T-cell (primary cell): ENCODE measurements at places on chromosomes 1 and 21. TPM values are rescaled to one million over a fixed set of nuclear protein-coding genes. Genes with fewer than 3 reads are reported as not detected.

Gene GFI1
- total RNA-seq = 13.8 TPM

Gene TRIM67
- total RNA-seq = not detected

Gene IFNLR1
- 4.2 TPM for total RNA-seq

Gene ELAPOR1
- 16.6 TPM for total RNA-seq

Gene NUDT4B
- total RNA-seq = 0.55 TPM

Gene ITLN2
- not detected for total RNA-seq

DNA sequence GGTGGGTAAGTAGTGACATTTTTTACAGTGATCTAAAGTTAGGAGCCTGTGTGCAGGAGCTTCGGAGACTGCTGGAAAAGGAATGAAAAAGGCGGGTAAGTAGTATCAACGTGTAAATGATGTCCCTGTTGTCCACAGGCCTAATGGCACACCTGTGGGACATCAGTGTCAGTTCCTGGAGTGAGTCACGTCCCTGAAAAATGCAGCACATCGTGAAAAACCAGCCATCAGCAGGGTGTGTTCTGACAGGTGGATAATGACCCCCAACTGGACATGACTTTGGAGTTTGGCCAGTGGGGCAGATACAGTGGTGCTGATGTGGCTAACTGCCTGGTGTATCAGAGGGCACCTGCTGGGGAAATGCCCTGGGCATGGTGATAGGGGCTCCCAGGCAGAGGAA is 12.0 kb upstream of the PRDM15 start:
- H3K4me3 ChIP-seq = no peak overlapping the region
- H3K27me3 ChIP-seq = no peaks in the 10 kb centered on the region
- no peak for DNase-seq
- H3K27ac ChIP-seq = no peak overlapping the region
- peaks cover 5% of the 10 kb centered on the region for H3K4me1 ChIP-seq

GRCh38 chr1:208235982-208236761 is 8.0 kb downstream of the PLXNA2 start:
- H3K4me1 ChIP-seq = no peaks in the 10 kb centered on the region
- no peak for DNase-seq
- no peak overlapping the region for H3K4me3 ChIP-seq
- no peak overlapping the region for H3K27ac ChIP-seq
- H3K36me3 ChIP-seq = no peaks in the 10 kb centered on the region
- H3K27me3 ChIP-seq = no peaks in the 10 kb centered on the region

GRCh38 chr1:225973158-225973557 is 26.0 kb downstream of the SDE2 start:
- DNase-seq = no peak
- H3K4me3 ChIP-seq = no peak overlapping the region
- peaks cover 8% of the 10 kb centered on the region for H3K36me3 ChIP-seq
- H3K27ac ChIP-seq = no peak overlapping the region
- no peaks in the 10 kb centered on the region for H3K4me1 ChIP-seq

DNA sequence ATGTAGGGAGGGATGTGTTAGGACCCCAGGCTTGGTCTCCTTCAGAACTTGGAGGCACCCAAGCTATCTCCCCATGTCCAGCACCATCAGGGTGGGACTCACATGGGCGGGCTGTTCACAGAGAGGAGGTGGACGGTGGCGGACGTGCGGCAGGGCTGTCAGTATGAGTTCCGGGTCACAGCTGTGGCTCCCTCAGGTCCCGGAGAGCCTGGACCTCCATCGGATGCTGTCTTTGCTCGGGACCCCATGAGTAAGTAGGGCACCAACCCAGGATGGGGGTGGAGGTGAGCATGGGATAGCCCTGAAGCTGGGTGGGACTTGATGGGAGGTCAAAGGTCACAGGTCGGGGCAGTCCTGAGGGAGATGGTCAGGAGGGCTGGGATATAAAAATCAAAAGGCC is 27.8 kb downstream of the IGFN1 start:
- no peak overlapping the region for H3K27ac ChIP-seq
- H3K27me3 ChIP-seq = peaks cover 15% of the 10 kb centered on the region
- DNase-seq = no peak
- H3K36me3 ChIP-seq = no peaks in the 10 kb centered on the region
- H3K4me3 ChIP-seq = no peak overlapping the region

- no peaks in the 10 kb centered on the region for H3K4me1 ChIP-seq
- no peak overlapping the region for H3K4me3 ChIP-seq
- DNase-seq = no peak
- no peak overlapping the region for H3K27ac ChIP-seq
- no peaks in the 10 kb centered on the region for H3K36me3 ChIP-seq
These were observed 68.3 kb downstream of the PTGER3 start for GRCh38 chr1:70979313-70979712.

- H3K4me3 ChIP-seq = no peak overlapping the region
- H3K36me3 ChIP-seq = no peaks in the 10 kb centered on the region
- DNase-seq = no peak
- H3K27me3 ChIP-seq = no peaks in the 10 kb centered on the region
- no peak overlapping the region for H3K27ac ChIP-seq
- H3K4me1 ChIP-seq = peaks cover 11% of the 10 kb centered on the region
These were observed 4.3 kb downstream of the CR1 start for GRCh38 chr1:207500306-207500705.

- no peak overlapping the region for H3K27ac ChIP-seq
- H3K36me3 ChIP-seq = no peaks in the 10 kb centered on the region
- no peaks in the 10 kb centered on the region for H3K27me3 ChIP-seq
- no peak overlapping the region for H3K4me3 ChIP-seq
- peaks cover 14% of the 10 kb centered on the region for H3K4me1 ChIP-seq
These were observed 222.4 kb upstream of the B3GALT2 start for GRCh38 chr1:193408782-193409293.

DNA sequence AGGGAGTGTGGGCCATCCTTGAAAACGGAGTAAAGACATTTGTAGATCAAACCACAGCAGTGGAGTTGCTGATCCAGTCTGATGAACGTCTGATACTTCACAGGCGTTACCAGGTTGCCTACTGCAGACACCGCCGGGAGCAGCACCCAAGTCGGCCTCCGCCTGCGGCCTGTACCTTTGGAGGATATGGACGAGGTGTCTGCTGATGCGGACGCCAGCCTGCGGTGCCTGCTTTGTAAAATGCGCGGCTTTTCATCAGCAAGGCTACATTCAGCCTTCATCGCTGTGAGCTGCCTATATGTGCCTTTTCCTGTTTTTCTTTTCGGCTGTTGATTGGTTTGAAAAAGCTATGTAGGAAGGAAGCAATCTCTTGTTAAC is 16.0 kb downstream of the SLX9 start:
- H3K4me1 ChIP-seq = peaks cover 3% of the 10 kb centered on the region
- H3K36me3 ChIP-seq = peaks cover 18% of the 10 kb centered on the region
- H3K27me3 ChIP-seq = no peaks in the 10 kb centered on the region

DNA sequence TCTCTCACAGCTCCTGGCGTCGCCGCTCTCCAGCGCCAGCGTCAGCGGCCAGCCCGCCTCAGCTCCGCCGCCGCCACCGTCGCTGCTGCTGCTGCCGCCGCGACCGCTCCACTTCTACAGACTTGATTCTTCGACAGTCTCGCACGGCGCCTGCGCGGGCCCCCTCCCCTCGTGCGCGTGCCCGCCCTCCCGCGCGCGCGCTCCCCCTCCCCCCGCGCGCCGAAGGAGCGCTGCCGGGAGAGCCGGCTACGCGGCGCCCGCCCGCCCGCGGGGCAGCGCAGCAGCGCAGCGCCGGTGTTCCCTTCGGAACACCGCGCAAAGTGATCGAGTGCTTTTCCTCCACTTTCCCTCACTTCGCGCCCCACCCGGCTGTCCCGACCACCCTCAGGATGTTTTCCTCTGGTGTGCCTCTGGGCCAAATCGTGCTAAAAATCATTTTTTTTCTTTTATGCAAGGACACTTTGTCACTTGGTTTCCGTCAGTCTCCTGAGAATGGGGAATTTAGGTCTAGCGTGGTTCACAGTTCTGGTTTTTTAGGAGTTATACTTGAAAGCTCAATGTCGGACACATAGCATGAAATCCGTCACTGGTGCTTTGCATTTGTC is at the start of gene IRF2BP2:
TSS of gene IRF2BP2 (minus strand) at position 118 of the 605 bp plus-strand sequence. CDS start 684 bp downstream, outside the sequence.
- H3K4me1 ChIP-seq = peaks cover 41% of the 10 kb centered on the region
- H3K27me3 ChIP-seq = no peaks in the 10 kb centered on the region
- peak within 1 kb of the TSS; percentile 98 for H3K27ac ChIP-seq
- no peaks in the 10 kb centered on the region for H3K36me3 ChIP-seq

GRCh38 chr1:15039901-15040300 is 113.6 kb upstream of the TMEM51 start:
- H3K27me3 ChIP-seq = peaks cover 7% of the 10 kb centered on the region
- no peak overlapping the region for H3K27ac ChIP-seq
- H3K4me3 ChIP-seq = no peak overlapping the region
- no peaks in the 10 kb centered on the region for H3K4me1 ChIP-seq
- no peak for DNase-seq

DNA sequence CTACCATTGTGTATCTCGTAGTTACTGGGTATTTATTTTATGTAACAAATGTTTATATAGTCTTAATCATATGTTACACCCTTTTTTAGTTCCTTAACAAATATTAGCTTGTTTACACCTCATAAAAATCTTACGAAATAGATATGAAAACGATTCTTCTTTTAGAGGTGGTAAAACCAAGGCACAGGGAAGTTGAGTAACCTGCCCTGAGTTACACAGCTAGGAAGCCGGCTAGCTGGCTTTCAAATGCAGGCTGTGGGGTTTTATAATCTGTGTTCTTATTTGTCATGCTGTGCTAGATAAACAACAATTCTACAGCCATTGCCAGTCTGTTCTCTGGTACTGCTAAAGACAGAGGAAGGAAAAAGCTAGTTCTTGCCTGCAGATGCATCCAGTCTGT is 109.6 kb downstream of the NOS1AP start:
- no peaks in the 10 kb centered on the region for H3K36me3 ChIP-seq
- DNase-seq = no peak
- no peak overlapping the region for H3K27ac ChIP-seq
- no peak overlapping the region for H3K4me3 ChIP-seq

DNA sequence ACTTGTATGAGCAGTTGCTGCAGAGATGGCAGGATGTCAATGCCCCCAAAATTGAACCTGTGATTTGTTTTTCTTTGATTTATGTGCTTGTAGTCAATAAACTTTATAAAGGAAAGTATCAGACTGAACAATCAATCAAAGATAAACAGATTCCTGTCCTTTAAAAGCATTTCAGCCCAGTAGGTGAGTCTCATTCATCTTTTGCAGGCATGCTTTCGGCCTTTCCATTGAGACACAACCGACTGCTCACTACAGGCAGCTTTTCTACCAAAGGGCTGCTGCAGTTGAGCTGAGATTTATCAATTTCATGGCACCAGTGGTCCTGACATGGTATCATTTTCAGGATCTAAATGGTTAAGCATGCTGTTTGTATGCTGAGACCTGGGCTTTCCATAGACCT is 513.6 kb upstream of the PTBP2 start:
- H3K36me3 ChIP-seq = no peaks in the 10 kb centered on the region
- H3K4me3 ChIP-seq = no peak overlapping the region
- no peak overlapping the region for H3K27ac ChIP-seq
- H3K4me1 ChIP-seq = no peaks in the 10 kb centered on the region
- H3K27me3 ChIP-seq = no peaks in the 10 kb centered on the region

GRCh38 chr1:228082918-228083870 is 686 bp downstream of the ARF1 start:
- H3K4me3 ChIP-seq = peak overlapping the region; percentile 88
- DNase-seq = no peak
- H3K36me3 ChIP-seq = peaks cover 4% of the 10 kb centered on the region
- peak overlapping the region; percentile 87 for H3K27ac ChIP-seq

DNA sequence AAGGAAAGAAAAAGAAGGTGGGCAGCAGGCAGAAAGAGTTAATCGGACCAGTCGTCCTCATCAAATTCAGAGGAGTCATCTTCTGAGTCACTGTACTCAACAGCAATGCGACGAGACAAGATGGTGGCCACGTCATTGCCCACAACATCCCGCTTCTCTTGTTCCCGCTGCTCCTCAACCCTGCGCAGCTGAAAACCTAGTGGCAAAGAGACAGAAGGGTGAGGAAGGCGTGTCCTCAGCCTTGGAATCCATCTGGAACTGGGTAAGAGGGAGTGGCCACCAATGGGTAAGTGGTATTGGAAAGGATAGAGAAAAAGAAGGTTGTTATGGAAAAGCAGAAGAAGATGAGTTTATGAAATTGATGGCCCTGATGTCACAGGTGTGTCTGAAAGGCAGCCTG is 15.7 kb downstream of the GPR3 start:
- H3K27ac ChIP-seq = no peak overlapping the region
- H3K4me3 ChIP-seq = no peak overlapping the region
- peaks cover 71% of the 10 kb centered on the region for H3K36me3 ChIP-seq
- H3K4me1 ChIP-seq = no peaks in the 10 kb centered on the region
- no peaks in the 10 kb centered on the region for H3K27me3 ChIP-seq

GRCh38 chr1:20183616-20184271 is 2.2 kb upstream of the UBXN10 start:
- no peak for DNase-seq
- no peaks in the 10 kb centered on the region for H3K36me3 ChIP-seq
- no peak overlapping the region for H3K4me3 ChIP-seq
- H3K27me3 ChIP-seq = peaks cover 8% of the 10 kb centered on the region

- H3K27me3 ChIP-seq = no peaks in the 10 kb centered on the region
- DNase-seq = no peak
- H3K36me3 ChIP-seq = no peaks in the 10 kb centered on the region
- H3K27ac ChIP-seq = no peak overlapping the region
- no peaks in the 10 kb centered on the region for H3K4me1 ChIP-seq
These were observed 21.0 kb downstream of the HMGN2 start for GRCh38 chr1:26493267-26493666.
